ENCODE measurements at places on chromosomes 3 and 15.

DNA sequence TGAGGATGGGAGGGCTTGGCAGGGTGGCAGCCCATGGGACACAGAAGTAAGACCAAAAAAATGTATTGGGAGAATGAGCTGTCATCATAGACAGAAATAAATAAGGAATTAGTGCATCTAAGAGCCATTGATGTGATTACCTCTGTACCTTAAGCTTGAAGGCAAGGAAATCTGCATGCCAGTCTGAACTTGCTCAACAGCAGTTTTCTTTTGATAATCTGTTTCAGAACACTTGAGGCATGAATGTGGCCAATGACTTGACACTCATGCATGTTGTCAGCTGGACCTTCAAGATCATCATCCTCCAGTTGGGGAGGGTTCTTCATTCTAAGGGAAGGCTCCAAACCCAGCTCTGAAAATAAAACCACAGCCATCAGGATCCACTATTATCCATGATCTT, 148.5 kb downstream of the DCLK3 start:
- no peak for DNase-seq

GRCh38 chr3:135513106-135514059, 452.1 kb upstream of the PPP2R3A start:
- peak; percentile 81 for DNase-seq

- DNase-seq = no peak
Measured at GRCh38 chr15:65370885-65371284, 6.9 kb downstream of the IGDCC3 start.

DNA sequence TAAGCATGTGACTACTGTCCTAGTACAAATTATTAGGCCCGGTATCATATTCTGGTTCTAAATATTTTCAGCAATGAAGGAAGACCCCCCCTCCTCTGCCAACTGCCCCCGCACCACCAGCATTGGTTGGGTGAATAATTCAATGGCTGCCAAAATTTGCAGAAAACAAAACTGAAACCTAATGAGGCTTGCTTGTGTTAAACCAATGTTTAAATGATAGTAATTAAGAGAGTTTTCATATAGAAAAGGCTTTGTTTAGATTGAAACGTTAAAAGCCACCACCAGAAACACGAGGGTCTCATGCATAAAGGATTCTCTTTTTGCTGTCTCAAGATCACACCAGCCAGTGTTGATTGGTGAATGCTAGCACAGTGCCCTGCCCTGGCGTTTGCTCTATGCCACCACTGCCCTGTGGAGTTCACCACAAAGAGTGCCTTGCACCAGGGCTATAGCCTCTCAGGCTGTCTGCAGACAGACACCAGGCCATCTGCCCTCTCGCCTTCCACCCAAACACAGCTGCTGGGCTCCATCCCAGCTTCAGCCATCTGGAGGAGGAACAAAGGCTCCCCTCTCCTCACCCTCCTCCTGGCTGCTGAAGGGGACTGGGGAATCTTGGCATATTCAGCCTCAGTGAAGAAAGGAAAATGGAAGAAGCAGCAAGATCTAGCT, 200.3 kb upstream of the PFN2 start:
- no peak for DNase-seq

DNA sequence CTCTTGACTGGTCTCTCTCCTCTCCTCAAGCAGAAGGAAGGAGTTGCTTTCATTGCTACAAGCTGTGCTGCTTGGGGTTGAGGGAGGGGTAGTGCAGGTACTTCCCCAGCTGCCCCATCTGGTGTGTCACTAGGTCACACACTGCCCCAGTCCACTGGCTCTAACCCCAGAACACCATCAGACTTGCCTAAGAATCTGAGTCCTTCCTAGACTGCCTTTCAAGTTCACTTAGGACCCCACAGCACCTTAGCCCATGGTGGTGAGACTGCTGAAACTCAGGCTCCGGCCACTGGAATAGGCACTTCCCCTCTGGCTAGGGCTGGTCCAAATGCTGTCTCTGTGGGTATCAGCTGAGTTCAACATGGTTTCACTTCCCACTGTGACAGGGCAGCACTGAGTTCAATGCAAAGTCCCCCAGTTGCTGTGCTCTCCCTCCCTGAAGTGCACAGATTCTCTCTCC, 279.7 kb upstream of the GOLGA6L4 start:
- no peak for DNase-seq

DNA sequence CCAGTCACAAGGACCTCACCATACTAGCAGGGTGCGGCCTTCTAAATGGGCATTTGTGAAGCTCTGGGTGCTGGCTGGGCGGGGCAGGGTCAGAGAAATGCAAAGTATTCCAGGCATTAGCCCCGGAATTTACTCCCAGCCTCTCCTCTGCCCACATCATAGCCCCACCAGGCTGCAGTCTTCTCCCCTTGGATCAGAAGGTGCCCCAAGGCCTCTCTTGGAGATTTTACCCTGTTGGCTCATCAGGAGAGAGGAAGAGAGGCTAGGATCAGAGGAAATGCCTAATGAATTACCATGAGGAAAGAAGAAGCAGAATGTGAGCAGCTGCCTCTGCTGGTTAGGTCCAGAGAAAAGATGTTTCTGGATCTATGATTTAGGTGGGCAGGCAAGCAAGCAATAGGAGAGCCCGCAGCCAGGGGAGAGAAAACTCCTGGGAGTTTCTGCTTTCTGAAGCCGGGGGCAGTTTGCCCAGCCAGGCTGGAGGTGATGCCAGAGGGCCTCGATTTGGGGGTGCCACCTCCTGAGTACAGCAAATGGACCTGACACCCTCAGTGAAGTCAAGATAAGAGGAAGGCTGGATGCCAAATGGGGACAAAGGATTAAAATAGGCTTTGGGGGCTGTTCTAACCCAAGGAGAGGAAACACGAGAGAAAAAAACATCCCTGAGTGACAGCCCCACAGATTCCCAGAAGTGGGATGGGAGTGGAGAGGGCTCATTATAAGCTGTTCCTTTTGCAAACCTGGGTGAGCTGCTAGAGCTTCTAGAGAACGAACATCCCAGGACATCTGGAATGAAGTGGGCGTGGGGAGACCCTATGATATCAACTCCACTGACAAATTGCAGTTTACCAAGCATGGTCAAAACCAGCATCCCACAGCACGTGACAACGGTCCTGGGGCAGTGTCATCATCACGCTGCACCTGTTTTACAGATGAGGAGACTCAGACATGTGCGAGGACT, 65.4 kb downstream of the BDH1 start:
- peak; percentile 41 for DNase-seq

GRCh38 chr3:189712906-189713483, 81.8 kb downstream of the TP63 start:
- peak; percentile 18 for DNase-seq

- no peak for DNase-seq
Measured at GRCh38 chr3:55609230-55609827, 122.2 kb upstream of the WNT5A start.

DNA sequence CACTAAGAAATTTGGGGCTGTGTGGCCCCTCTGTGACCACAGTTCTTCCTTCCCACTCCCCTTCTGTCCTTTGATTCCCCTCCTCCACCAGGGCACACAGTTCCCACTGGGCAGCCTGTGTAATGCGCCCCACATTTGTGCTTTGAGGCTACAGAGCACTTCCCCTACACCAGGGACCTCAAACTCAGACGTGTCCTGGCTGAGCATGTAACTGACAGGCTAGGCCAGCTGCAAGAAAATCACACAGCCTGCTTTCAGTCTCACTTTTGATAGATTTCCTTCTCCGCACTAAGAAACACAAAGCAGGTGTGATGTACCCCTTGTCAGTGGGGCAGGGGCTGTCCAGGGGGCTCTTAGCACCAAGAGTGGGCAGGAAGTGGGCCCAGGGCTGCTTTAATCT, 29.6 kb downstream of the PRKCD start:
- no peak for DNase-seq

Data from foreskin fibroblast (primary cell).